ENCODE measurements at places on chromosomes 5 and 9.

- no peak for DNase-seq
Measured at GRCh38 chr9:111938427-111938800, 41.8 kb downstream of the UGCG start.

DNA sequence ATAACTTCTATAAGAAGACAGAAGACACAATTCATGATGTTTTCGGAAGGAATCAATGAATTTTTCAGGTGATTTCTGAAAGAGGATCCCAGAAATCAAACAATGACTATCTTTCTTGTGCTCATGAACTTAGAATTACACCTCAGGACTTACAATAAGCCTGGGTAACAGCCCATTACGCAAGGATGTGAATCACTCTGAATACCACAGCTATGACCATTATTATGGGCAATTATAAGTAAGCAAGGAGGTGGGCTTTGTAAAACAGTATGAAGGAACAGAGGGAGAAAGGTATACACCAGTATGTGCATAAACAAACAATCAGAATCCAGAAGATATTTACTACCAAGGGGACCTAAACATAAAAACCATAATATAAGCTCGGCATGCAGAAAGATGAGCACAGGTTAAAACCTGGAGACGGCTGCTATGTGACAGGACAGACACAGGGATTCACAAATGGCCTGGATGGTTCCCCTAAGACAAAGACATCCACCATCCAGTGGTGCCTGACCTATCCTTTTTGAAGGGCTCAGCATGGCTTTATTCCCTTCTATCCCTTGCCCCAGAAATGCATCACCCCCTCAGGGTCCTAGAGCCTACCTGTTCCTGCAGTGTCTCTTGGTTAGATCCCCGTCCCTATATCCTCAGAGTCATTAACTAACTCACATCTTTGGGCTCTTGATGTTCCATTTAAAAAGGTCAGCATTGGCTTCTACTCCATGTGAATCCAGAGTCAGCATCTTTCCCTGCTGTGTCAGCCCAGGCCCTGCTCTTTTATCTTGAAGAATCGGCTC, 21.8 kb upstream of the PPP2CA start:
- no peak for DNase-seq

- no peak for DNase-seq
Measured at GRCh38 chr9:125397736-125398135, 136.1 kb downstream of the GAPVD1 start.

GRCh38 chr9:108865037-108865436, 3.0 kb downstream of the ACTL7A start:
- DNase-seq: no peak

GRCh38 chr5:6505416-6505755, 56.7 kb downstream of the UBE2QL1 start:
- DNase-seq: no peak

Data from HS-27A (cell line).